ENCODE measurements at places on chromosomes 5 and 9.
A peak's percentile ranks its signal among the peaks of the same experiment; 100 is the strongest.

- no peak for DNase-seq
These were observed 106.5 kb downstream of the EPB41L4A start for GRCh38 chr5:112312295-112313275.

DNA sequence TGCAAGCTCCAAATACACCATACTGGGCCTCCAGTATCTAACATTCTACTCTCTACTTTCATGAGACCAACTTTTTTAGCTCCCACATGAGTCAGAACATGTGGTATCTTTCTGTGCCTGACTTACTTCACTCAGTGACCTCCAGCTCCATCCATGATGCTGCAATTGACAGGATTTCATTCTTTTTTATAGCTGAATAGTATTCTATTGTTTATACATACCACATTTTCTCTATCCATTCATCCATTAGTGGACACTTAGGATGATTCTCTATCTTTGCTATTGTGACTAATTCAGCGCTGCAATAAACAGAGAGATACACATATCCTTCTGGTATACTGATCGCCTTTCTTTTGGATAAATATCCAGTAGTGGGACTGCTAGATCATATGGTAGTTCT, 68.5 kb downstream of the EPB41L4A start:
- no peak for DNase-seq

DNA sequence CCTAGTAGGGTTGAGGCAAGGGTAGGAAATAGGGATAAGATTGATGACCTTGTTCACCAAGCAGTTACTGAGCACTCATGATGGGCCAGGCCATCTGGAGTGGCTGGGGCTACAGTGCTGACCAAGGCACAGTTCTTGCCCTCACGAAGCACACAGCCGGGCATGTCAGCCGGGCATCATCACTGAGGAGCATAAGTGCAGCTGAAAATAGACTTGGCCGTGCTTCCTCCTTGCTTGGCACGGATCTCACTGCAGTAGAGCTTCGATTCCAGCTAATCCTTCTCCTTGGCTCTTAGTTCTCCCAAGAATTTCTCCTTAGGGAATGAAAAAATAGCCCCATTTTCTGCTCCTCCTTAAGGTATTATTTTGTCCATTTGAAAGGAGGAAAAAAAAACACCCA, 116.6 kb downstream of the NMUR2 start:
- no peak for DNase-seq

DNA sequence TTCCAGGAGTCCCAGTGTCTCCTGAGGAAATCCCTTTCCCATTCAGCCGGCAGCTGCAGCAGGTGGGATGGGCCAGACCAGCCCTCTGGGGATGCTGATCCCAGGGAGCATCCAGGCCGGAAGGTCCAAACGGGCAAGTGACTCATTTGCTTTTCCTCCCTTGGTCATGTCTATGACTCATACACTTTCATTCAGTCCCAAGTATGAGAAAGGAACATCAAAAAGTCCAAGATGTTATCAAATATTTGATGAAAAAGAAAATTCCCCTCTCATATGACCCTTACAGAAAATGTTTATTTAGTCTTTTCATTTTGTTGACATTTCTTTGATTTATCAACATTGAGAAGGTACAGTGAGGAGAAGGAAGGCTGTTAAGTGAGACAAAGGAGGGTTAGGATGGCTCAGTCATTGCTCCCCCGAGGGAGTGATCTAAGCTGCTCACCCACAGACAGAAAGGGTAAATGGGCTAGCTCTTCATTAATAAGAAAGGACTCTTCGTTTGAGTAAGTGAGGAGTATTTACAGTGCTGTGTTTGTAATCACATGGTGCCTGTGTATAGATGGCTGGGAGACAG, 117.6 kb upstream of the ANKRD55 start:
- DNase-seq = no peak

- peak; percentile 94 for DNase-seq
These were observed at the start of gene DIMT1 for GRCh38 chr5:62403411-62404250. DIMT1 (minus strand) TSS chr5:62403905; CDS start chr5:62403772, 133 bp downstream.

DNA sequence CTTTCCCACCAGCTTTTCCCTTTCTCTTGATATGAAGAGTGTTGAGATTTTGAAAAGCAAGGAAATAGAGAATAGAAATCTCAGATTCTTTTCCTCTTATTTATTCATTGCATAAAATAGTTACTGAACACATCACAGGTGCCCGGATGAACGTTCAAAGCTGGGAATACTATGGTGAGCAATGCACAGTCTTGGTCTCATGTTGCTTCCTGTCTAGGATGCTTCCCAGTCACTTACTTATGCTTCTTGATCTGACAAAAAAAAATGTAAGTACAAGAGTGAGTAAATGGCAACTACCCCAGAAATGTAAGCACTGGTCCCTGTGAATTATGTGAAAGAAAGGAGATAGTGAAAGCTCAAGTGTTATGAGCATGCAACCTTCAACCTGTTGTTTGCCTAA, 153.5 kb upstream of the S1PR3 start:
- DNase-seq = no peak

DNA sequence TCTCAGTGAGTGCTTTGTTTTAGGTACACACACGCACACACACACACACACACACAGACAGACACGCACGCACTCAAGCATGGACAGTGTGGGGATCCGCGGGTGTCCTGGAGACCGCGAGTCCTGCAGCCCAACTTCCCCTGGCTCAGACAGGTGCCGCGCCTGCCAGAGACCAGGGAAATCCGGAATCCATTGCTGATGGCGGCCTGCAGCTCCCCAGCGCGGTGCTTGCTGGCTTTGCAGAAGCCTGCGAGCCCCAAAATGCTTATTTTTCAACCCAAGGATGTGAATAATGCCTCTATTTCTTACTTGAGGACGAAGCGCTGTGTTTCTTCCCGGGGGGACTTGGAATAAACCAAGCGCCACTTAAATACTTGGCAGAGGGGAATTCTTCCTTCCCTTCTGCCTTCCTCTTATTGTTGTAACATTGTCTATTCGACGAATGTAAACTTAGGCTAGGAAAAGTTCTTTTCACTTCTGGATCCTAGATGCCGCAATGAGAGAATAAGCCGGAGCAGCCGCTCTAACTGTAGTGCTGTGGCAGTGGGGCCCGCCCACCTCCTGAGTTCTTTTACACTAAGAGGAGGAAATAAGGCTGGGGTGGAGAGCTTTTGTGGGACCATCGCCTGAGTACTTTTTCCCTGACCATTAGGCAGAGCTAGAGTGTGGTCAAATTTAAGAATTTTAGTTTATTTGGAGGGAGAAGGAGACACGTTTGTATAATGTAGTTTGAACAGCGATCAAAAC, 802 bp downstream of the ITGA2 start:
- peak; percentile 14 for DNase-seq

DNA sequence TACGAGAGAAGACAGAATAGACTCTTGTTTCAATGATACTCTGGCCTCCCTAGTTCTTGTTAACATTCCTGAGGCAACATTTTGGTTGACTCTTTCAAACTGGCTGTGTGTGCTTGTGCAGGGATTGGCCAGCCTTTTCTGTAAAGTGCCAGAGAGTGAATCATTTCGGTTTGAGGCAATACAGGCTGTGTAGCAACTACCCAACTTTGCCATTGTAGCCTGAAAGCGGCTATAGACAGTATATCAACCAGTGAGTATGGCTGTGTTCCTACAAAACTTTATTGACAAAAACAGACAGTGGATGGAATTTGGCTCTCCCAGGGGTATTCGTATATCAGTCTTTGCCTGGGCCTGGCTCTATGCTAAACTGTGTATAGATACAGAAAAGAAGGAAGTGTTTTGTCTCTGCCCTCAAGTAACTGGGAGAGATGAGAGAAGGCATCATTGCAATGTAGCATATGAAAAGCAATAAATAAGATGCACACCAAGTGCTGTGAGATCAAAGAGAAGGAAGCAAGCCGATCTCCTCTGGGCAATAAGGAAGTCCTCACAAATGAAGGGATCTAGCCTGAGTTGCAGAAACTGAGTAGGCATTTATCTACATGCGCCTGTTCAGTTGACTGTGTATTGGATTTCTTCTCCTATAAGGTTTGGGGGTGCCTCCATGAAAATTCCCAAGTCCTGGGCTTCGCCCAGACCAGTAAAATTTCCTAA, 568.0 kb upstream of the KLF4 start:
- DNase-seq = no peak

DNA sequence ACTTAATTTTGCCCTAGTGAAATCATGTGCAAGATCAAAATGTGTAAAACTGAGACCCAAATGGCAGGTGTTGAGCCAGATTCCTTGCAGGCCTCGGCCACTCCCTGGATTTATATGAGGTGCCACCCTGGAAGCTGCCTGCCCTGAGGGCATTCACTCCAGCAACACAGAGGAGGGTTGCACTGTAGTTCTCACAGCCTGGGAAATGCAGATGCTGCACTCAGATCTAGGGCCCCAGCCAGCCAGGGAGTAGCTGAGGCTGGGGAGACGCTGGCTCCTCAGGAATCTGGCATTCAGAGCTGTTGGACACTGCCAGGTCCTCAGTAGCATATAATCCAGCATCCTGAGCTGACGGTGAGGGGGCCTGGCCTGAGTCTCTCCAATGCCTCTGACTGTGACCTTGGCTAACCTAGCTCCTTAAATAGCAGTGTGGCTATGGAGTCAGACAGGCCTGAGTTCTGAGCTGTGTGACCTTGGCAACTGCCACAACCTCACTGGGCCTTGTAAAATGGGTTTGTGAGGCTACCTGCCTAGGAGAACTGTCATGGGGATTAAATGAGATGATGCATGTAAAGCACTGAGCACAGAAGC, 8.7 kb downstream of the KCNMB1 start:
- no peak for DNase-seq

DNA sequence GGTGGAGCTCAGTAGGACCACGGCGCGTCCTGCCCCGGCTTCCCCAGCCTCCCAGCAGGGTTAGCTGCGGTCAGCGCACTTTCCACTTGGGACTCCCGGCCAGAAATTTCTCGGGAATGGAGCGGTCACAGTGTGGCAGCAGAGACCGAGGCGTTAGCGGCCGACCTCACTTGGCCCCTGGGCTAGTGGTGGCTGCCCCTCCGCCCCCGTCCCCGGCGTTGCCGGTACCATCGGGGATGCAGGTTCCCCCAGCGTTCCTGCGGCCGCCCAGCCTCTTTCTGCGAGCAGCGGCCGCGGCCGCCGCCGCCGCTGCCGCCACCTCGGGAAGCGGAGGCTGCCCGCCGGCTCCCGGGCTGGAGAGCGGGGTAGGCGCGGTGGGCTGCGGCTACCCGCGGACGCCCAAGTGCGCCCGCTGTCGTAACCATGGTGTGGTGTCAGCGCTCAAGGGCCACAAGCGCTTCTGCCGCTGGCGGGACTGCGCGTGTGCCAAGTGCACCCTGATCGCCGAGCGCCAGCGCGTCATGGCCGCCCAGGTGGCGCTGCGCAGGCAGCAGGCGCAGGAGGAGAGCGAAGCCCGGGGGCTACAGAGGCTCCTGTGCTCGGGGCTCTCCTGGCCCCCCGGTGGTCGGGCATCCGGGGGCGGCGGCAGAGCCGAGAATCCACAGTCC, 460 bp downstream of the DMRTA1 start:
- DNase-seq = peak; percentile 74

DNA sequence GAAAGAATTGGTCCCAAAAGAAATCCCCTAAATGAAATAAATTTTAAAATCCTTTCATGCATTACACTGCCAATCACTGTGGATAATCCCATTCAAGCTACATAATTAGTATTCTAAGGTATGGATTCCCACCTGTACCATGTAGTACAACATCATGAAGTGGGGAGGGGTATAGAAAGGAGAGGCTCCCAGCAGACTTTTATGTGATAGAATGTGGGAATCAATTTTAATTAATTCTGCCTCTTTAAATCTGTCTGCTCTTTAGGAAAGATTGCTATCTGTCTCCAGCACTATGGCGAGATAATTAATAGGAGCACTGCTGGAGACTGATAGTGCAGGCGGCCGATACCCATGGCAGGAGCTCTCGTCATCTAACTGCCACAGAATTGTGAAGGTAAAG, 95.4 kb downstream of the CDH12 start:
- DNase-seq = no peak

- no peak for DNase-seq
These were observed 21.7 kb upstream of the MVB12B start for GRCh38 chr9:126304971-126305320.

DNA sequence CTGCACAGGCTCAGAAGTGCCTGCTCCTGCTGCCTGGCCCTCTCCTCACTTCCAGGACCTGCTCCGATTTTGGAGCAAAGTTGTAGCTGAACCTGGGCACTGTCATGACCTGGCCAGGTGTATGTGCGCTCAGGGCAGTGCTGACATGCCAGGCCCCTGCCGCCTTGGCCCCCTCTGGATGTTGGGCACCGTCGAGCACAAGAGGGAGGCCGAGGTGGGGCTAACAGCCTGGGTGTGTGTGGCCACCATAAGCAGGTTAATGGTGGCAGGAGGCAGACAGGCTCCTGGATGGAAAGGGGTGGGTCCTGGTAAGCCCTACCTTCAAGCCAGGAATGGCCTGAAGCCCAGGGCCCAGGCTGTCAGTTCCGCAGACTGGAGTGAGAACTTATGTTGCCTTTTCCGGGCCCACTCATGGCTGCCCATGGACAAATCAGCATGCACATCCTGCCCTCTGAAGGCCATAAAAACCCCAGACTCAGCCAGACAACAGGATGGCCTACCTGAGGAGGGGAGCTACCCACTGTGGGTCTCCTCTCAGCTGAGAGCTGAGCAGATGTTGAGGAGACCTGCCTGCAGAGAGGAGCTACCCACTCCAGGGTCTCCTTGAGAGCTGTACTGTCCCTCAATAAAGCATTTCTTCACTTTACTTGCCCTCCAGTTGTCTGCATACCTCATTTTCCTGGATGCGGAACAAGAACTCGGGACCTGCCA, 66.2 kb downstream of the NACC2 start:
- no peak for DNase-seq

Data from neuronal stem cell (in vitro differentiated cells).